ENCODE measurements at places on chromosomes 1 and 21. TPM values are rescaled to one million over a fixed set of nuclear protein-coding genes. Genes with fewer than 3 reads are reported as not detected.

DNA sequence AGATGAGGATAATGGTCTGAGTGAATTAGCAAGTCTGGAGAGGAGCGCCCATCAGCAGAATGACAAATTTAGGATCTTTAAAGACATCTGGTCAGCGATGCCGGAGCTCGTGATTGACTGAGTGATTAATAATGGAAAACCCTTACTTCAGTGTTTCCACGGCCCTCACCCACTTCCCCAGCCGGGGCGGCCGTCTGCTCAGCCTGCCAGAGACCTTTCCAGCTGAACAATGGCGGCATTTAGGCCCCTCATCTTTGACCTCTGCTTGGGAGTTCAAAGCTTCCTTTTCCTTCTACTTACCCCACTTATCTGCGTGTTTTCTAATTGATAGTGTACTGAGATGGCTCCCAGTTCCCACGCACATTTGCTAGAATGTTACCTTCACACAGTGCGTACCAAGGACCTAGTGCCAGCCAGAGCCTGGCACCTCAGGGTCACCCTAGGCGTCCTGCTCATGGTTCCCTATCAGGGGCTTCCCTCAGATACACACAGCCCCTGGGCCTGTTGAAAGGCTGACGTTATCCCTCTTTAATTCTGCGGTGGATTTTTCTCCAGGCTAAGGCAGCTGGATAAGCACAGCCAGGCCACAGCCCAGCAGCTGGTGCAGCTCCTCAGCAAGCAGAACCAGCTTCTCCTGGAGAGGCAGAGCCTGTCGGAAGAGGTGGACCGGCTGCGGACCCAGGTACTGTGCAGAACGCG lies 232.8 kb downstream of the SDCCAG8 start:
- no peak for DNase-seq

- no peak for DNase-seq
Measured at GRCh38 chr1:86191958-86192357, 35.4 kb upstream of the COL24A1 start.

C8A gene
- not detected for total RNA-seq

WNT4 gene
- 0.27 TPM for total RNA-seq

- DNase-seq: no peak
Measured at GRCh38 chr1:226682871-226683814, 55.9 kb downstream of the ITPKB start.

DNA sequence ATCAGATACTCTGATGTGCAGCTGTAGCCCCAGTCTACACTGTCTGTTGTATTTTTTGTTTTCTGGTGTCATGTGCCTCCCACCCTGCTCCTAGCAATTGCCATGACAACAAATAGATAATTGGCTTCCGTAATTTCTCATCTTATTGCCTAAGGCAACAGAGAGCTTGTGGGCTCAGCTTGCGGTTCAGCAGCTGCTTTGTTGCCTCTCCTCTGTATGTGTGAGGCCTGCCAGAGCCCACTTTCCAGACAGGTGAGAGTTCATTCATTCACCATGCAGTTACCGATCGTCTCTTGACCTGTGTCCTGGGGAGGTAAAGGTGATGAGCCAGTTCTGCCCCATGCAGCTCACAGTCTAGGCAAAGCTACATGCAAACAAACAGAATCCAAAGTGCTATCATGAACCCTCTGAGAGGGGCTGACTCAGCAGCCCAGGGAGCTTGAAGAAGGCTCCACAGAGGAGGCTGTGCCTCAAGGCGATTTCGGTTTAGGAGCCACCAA lies 11.9 kb downstream of the LGALS8 start:
- DNase-seq: no peak
